ENCODE measurements at places on chromosomes 6 and 20.

DNA sequence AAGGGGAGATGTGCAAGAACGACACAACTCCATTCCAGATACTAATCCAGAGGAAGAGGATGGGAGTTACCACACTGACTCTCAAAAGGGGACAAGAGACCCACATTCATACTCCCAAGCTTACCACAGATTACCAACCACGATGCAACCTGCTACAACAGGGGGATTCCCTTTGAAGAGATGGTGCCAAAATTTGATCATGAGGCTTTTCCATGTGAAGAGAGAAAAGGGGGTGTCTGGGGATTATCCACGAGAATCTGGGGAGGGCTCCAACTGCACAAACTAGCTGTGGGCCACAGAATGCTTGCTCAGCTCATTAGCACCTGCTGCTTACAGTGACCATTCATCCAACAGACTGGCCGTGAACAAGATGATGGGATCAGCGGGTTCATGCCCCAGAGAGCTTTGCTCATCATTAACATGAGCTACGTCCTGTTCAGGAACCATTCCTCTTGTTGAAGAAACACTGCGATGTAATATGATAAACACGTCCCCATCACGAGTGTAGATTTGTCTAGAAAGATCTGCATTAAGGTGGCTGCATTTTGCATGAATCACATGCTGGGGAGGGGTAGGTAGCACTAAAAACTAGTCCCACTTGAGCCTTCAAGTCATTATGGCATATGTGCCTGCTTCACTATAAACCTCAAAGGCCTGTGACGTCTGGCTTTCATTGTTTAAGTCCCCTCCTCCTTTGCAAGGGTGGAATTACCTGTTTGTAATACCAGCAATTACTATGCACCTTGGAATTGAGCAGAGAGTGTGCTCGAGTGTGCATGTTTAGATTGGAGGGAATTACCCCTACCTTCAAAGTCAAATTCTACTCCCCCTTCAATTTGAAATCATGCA is 4.0 kb downstream of the PLAGL2 start:
- no peak for DNase-seq

- DNase-seq: no peak
These were observed 59.8 kb upstream of the GCLC start for GRCh38 chr6:53604623-53605190.

- no peak for DNase-seq
These were observed 16.9 kb downstream of the SYTL3 start for GRCh38 chr6:158666628-158667359.

DNA sequence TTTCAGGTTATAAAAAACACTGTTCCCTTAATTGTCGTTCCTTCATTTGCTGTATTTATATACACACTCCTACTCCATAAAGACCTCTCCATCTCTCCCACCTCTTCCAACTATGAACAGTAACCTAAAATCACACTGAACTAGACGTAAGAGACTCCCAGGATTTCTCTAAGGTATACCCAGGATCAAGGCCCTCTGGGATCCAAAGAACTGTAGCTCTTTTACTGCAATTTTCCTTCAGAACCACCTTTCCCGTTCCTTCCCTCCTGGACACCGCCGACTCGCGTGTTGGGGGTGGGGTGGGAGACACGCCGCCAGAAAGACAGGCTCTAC is 680 bp downstream of the LATS1 start:
- no peak for DNase-seq

- no peak for DNase-seq
These were observed 36.2 kb upstream of the RNF24 start for GRCh38 chr20:4051413-4052138.

DNA sequence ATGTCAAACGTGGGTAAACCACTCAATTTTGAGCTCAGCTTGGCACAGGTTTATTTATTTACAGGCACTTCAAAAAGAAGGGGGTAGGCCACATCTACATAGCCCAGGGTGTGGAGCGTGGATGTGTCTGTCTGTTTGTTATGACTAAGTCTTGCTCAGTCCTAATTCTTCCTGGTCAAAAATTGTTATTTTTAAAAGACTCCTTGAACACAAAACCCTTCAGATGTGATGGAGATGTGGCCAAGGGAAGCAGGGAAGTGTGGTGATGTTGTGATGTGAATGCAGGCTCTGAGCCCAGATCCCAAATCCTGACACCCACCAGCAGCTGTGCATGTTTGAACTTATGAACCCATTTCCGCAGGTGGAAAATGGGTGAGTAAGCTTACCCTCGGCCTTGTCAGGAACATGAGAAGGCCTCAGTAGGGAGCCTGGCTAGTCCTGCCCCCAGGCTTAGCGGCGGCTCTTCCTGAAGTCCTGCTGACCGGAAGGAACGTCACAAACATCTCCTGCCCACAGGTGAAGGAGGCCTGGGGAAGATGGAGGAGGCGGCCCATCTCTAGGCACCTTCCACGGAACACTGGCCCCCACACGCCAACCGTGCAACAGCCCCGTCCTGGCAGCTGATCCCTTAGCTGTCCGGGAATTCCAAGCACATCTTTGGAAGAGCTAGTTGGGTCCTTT is 119.7 kb downstream of the MYLK4 start:
- DNase-seq: no peak

GRCh38 chr6:142846459-142846831 is 98.5 kb downstream of the HIVEP2 start:
- no peak for DNase-seq

- peak; percentile 15 for DNase-seq
These were observed 118.9 kb upstream of the SMLR1 start for GRCh38 chr6:130708338-130708737.

GRCh38 chr6:38024908-38025307 is 205.4 kb downstream of the ZFAND3 start:
- DNase-seq: no peak

- DNase-seq: no peak
These were observed 100.9 kb downstream of the HFE start for GRCh38 chr6:26187981-26188635.

DNA sequence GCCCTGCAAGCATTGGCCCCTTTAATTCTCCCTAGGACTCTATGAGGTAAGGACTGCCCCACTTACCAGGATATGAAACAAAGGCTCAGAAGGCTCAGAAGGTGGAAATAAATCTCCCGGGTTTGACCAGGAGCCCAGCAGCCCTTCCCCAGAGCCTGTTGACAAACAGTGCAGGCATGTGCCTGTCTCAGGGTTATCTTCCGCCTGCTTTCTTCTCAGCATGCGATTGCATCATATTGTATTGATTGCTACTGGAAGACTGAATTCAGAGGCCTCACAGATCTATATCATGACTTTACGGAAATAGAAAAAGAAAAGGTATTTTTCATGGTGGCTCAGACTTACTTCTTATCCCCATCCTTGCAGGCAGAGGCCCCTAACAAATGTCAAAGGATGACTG is 92.7 kb downstream of the PHACTR3 start:
- DNase-seq: no peak

DNA sequence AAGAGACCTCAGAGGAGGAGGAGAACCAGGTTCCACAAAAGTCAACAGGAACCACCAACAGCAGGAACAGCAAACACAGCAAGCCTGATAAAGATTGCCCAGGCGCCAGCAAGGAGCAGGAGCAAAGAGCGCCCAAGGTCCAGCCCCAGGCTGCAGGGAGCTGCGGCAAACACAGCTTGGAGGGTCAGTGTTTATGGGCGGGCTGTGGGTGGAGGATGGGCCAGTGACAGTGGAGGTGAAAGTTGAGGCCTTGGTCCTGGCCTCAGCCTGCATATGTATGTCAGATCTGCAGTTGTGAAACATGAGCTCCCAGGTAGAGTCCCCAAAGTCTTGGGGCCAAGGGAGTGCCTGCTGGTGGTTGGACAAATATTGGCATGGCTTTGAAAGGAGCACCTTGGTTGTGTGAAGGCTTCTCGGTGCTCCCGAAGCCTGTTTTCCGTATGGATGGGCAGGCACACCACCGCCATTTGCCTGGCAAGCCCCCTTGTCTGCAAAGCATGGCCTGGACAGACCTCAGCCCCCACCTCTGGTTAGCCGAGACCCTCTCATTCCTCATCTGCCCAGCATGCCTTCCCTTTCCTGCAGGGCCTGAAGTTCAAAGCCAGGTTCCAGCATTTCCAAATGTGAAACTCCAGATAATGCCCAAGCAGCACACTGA is 2.0 kb upstream of the CAPN11 start:
- DNase-seq: no peak

DNA sequence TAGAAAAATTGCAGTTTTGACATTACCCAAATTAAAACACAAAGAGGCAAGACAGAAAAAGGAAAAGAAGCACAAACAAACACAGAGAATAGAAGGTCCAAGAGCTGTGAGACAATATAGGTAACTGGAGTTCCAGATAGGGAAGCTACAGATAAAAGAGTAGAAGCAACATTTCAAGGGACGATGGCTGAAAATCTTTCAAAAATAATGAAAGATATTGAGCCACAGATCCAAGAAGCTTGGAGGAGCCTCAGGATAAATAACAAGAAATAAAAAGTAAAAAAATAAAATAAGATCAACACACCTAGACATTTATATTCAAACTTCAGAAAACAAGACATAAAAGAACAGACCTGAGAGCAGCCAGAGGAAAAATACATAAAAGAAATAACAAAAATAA is 164.9 kb downstream of the FNDC1 start:
- DNase-seq: no peak

DNA sequence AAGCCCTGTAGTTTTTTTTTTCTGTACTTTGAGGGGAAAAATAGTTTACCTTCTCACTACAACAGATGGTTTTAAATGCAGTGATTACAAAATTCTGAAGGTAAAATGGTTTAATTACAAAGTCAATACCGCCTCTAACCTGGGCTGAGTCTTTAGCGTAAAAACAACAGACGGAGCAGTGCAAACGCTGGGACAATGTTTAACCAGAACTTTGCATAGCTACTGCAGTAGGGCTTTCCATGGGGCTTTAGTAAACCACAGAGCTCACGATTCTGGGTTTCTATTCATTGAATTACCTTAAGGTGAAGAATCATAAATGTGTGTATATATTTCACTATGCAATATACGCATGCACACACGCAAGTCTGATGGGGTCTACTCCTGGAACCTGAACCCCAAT is 77.9 kb downstream of the RFX6 start:
- DNase-seq: no peak

- DNase-seq: no peak
These were observed 411.5 kb downstream of the TENT5A start for GRCh38 chr6:81340946-81341345.

DNA sequence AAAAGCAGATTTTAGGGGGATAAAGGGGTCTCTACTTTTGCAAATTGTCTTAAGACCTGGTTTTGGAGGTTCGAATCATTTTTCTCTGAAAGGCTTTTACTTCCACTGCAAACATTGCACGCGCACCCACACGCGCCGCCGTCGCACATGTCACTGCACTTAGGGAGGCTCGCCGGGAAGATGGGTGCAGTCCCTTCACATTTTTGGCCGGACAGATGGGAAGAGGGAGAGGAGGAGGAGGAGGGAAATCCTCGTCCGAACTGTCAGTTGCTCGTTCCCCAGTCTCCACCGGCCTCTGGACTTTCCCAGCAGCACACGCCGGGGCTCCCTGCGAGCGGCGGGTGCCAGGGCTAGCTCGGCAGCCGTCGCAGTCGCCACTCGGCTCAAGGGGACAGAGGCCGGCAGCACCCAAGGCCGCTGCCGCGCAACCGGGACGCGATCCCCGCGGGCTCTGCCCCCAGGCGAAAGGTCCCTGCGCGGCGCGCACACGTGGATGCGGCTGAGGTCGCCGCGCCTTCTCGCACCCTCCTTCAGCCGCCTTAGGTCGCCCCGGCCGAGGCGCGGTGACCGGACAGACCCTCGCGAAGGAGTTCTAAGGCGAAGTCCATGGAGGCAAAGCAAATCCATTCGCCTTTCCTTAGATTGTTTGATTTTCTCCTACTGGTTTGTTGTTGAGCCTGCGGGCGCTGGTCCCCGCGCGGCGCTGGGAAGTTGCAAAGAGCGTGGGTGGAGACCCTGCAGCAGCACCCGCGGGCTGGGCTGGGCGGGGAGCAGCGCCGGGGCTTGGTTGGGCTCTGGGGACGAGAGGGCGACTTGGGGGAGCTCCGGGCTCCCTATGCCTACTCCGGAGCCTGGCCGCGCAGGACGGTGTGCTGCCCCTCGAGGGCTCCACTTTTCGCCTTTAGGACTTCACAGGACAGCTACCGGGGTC is 1.2 kb downstream of the MYB start:
- DNase-seq: no peak

GRCh38 chr20:25039697-25040437 is 18.1 kb downstream of the ACSS1 start:
- DNase-seq: no peak

- DNase-seq: no peak
These were observed 481.2 kb downstream of the HAO1 start for GRCh38 chr20:7459083-7459482.

GRCh38 chr6:73108949-73109348 is 116.3 kb downstream of the KHDC1L start:
- DNase-seq: no peak

GRCh38 chr6:43269273-43270007 is 26.2 kb downstream of the TTBK1 start:
- DNase-seq: no peak

- no peak for DNase-seq
These were observed 143.4 kb upstream of the PHACTR1 start for GRCh38 chr6:12572896-12573827.

DNA sequence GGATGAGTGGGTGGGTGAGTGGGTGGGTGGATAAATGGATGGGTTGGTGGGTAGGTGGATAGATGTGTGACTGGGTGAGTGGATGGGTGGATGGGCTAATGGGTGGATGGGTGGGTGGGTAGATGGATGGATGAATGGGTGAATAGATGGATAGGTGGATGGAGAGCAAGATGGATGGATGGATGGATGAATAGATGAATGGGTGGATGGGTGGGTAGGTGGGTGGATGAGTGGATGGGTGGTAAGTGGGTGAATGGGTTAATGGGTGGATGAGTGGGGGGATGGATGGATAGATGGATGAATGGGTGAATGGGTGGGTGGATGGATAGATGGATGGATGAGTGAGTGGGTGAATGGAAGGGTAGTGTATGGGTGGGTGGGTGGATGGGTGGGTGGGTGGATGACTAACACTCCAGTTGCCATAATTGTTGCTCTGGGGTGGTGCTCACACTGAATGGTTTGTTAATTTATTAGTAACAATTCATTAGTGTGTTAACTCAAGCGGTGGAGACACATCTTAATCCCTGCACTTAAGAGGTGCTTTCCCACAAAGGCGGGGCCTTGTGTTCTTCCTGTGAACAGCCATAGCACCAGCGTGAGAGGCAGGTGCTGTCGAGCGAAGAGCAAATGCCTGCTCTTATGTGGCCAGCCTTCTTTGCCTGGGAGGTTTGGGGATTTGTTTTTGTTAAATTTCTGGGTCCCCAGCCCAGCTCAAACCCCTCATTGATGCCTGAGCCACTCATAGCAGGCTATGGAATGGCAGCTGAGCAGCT is 4.9 kb upstream of the APCDD1L start:
- DNase-seq: no peak

- no peak for DNase-seq
These were observed 167.9 kb downstream of the TFAP2C start for GRCh38 chr20:56797023-56797422.
